Pancreas (tissue), 10 donors: ENCODE measurements at places on chromosomes 16 and 17. TPM values are rescaled to one million over a fixed set of nuclear protein-coding genes. Genes with fewer than 3 reads are reported as not detected.

- DNase-seq = no peak
These were observed 13.4 kb downstream of the MYO1D start for GRCh38 chr17:32863559-32863958.

DNA sequence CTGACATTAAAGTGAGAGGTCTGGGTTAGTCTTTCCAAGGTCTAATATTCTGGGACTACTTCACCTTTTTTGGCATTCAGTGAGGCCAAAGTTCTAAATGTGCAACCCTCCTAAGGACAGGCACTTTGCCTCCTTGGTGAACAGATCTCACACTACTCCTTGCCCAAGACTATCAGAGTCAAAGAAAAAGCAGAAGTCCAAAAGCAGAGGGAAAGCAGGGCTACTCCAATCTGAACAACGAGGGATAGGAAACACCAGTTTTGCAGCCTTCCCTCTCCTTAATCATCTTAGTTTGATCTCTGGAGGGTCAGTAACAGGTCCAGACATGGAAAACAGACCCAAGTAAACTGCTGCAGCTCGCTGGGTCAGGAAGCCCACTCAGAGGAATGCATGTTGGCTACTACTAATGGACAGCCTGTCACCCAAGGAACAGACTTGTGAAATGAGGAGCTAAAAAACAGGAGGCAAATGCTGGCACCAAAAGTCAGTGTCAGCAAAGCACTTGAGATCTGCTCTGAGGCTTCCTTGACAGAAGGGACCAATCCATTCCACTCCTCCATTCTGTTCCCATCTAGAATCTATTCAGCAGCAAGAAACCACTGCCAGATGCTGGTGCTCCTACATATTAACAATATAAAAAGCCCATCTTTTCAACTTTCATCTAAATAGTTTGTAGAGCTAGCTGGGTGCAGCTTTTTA is 29.9 kb downstream of the DCUN1D3 start:
- no peak for DNase-seq

DNA sequence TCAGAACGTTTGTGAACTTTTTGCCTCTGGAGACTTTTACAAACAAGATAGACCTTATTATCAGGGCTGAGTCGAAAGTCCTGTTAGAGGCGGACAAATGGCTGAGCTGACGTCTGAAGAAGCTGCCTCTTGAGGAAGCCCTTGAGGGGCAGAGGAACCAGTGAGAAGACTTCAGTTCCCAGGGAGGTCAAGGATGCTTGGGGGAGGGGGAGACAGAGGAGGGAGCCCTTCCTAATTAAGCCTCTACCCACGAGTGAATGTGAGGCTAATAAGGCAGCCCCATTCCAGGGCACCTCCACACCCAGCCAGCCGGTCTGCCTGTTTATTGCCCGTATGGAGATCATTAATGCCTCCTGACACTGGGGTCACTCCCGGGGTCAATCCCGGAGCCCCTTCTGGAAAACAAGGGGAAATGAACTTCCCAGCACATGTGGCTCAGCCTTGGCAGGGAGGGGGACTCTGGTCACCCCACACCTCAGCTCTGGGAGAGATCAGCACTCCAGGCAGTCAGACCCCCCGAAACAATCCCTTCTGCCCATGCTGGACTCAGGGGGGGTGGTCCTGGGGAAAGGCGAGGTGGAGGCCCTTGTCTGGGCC is 9.2 kb upstream of the TBX4 start:
- DNase-seq = no peak

DNA sequence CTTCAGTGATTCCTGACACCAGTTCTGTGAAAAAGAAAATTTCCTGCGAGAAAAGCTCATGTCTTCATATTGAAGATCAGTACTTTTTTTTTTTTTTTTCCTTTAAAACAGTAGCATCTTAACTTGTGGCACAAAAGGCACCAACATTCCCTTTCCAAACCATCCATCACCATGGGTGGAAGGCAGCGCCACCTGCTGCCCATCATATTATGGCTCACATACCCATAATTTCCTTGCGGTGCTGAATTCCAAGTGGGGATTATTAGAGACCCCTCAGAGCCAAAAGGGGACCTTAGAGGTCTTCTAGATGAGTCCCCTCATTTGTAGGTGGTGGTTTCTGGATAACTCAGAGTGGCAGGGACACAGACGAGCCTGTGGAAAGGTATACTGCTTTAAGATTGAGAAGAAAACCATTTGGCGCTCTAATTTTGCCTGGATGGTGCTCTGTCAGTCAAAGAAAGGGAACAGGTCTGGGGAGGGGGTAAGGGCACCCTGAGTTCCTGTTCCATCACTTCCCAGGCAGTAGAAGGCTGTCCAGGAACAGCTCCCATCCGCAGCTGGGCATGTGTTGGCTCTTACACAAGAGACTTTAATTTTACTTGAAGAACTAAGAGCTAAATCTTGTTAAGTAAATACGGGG is 7.9 kb upstream of the SOST start:
- DNase-seq = peak; percentile 78

GRCh38 chr17:35089586-35090296 is 26.2 kb upstream of the RFFL start:
- DNase-seq = no peak

- DNase-seq = no peak
These were observed 245.7 kb upstream of the CIBAR2 start for GRCh38 chr16:85357924-85358505.

DNA sequence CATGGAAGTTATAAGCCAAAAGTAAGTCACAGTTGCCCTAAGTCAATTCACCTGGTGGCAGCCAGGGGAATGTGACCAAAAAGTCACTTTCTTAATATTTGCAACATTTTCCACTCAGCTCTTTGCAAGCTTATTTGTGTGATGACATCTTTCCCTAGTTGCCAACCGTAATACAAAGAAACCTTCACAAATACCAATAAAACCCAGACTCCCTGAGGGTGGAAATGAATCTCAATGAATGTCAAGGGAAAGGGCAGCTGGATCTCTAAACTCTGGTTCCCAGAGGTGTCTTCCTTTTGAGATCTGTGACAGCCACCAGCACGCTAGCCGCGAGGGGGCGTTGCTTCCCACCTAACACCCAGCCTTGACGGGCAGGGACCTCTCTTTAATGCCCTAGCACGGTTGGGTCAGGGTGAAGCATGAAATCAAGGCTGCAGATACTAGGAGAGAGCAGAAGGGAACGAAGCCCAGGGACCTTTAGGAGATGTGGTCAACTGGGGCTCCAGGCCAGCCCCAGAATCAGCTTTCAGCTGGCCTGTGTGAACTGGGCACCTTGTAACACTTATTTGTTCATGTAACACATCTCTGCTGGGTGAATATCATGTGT is 82.2 kb downstream of the CMC2 start:
- DNase-seq = peak; percentile 73

DNA sequence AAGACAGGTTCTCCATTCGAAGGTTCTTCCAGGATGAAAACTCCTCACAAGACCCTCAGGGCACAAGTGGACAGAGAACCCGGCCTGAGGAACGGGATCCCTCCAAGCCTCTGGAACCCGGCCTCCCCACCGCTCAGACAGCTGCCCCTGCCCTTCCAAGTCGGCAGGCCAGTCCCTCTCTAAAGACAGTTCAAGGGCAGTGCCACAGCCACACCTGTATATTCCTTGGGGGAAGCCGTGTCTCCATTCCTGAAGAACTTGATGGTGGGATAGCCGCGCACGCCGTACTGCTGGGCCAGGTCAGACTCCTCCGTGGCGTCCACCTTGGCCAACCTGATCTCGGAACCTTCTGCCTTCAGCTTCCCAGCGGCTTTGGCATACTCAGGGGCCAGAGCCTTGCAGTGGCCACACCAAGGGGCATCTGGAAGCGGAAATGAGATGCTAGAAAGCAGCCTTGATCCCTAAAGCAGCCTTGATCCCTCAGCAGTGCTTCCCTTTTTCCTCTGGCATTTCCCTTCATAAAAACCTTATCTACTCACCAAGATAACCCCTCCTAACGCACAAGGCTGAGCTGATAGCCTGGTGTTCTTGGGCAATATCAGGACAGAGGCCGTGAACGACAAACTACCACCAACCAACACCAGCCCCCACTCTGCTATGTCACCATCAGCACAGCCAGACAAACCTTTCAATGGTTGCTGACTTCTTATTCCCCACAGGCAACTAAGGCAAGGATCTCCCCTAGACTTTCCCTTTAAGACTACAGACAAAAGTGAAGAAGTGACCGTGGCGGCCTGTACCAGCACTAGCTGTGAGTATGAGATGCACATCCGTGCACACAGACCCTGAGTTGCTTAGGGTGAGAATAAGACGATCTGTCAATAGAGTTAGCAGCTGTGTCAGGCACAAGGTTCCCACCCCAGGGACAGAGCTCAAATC is 1.1 kb downstream of the P4HB start:
- no peak for DNase-seq

DNA sequence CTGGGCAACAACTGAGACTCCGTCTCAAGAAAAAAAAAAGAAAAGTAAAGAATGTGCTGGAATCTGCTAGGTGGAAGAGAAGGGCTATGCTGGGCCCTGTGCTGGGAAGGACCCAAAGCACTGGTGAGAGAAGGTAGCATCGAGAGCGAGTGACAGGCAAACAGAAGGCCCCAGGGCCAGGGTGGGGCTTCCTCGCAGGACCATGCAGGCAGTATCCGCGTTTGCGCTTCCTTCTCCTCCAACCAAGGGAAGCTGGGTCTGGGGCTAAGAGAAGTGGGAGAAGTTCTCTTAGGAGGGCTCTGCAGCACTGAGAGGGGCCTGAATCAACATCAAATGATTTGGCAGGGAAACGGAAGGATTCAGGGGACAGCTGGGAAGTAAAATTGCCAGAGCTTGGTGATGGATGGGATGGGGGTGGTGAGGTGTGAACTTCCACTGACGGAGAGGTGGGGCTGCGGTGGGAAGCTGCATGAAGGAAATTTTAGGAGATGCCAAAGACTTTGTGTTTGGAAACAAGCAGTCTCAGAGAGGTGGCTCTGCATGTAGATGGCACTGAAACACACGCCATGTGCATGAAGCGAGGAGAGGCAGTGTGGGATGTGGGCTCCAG is 5.2 kb upstream of the ECI1 start:
- DNase-seq = no peak

DNA sequence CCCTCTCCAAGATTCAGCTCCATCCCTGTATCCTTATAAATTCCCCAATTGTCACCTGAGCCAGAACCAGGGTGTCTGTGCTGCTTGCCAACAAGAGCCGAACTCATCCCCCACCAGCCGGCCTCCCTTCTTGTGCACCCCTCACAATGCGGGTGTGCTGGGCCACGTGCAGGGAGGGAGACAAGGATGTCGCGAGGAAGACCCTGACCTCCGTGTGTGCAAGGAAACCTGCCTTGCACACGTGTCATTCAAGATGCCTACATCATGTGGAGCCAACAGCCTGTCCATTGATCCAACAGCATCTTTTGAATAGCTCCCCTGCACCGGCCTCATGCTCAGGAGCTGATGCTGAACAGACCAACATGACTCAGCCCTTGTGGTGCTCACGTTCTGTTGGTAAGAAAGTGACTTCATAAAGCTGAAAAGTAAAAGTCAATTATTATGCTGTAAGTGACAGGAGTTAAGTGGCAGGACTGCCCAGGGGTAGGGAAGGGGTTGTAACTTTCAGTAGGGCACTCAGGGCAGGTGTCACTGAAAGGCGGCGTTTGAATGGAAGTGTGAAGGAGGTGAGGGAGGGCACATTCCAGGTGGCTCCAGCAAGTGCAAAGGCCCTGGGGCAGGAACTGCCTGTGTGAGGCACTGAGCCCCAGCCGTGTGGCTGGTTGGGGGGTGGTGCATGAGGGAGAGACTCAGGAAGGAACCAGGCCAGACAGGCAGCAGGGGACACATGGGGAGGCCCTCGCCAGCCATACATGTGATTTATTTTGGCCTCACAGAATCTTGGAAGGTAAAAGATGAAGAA is 302.2 kb downstream of the FOXL1 start:
- DNase-seq = no peak

GRCh38 chr17:78237401-78238012 is 6.1 kb downstream of the TMEM235 start:
- no peak for DNase-seq

DNA sequence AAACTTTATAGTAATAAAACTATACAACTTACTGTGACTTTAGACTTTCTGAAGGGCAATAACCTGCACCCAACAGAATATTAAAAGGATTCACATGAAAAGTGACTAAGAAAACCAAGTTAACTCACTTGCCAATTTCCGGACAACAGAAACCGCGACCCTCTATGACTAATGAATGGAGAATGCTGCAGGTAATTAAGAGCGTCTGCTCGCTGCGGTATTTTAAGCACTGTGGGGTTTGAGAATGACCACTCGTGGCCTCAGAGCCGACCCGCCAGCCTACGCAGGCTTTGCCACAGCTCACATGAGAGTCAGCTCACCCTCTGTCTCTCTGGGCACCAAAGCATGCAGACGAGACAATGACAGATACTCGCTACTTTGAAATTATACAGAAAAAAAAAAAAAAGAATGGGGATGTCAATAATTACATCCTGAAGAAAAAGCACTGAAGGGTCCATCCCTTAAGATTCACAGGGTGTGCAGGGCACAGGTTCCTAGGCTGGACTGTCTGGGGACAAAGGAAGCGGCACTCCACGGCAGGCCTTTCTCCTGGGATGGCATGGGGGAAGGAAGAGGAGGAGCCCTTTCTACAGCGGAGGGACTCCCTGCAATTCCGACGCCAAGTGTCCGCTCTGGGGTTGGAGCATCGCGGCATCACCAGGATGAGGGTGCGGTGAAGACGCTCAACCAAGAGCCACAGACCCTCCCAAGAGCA is 35.0 kb downstream of the ZCCHC14 start:
- DNase-seq = no peak

- DNase-seq = no peak
These were observed 56.1 kb upstream of the STAC2 start for GRCh38 chr17:39281806-39282205.

- no peak for DNase-seq
These were observed 36.1 kb upstream of the ZC3H18 start for GRCh38 chr16:88533932-88534637.

- DNase-seq = no peak
These were observed 25.4 kb downstream of the MAP1LC3B start for GRCh38 chr16:87417528-87417910.

- no peak for DNase-seq
These were observed 927.6 kb upstream of the CDH8 start for GRCh38 chr16:62963846-62964245.

DNA sequence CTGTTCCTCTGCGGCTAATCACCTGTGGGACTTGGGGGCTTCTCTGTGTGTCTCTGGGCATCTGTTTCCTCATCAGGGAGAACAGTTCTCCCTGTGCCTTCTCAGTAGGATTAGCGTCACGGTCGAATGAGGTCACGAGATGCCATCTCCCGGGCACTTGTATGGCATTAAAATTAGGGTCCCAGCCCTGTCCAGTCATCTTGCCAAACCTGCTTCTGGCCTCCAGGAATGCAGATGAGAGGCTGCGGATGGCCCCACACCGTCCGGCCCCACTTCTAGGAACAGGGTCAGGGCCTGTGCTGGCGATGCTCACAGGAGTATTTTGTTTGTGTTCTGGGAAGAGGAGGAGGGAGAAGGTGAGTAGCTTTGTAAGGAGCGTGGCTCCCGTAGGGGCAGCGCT is 58.5 kb downstream of the OR1D5 start:
- peak; percentile 21 for DNase-seq

FZD2 gene
- 0.91 TPM for polyA plus RNA-seq

SLFN14 gene
- not detected for polyA plus RNA-seq

KRTAP9-4 gene
- polyA plus RNA-seq = not detected

CTRB2 gene
- 30,463 TPM for polyA plus RNA-seq

CCL23 gene
- 0.70 TPM for polyA plus RNA-seq
